ENCODE measurements at places on chromosomes 1 and 21. TPM values are rescaled to one million over a fixed set of nuclear protein-coding genes. Genes with fewer than 3 reads are reported as not detected.

SELENOF gene
- 299 TPM for polyA plus RNA-seq

OR2L2 gene
- polyA plus RNA-seq, result 0.13 TPM

FCRLB gene
- polyA plus RNA-seq, result 4.4 TPM

TFF2 gene
- not detected for polyA plus RNA-seq

XCL1 gene
- not detected for polyA plus RNA-seq

ZYG11A gene
- 0.32 TPM for polyA plus RNA-seq

FNDC7 gene
- 0.03 TPM for polyA plus RNA-seq

CCDC17 gene
- 1.3 TPM for polyA plus RNA-seq

DRAXIN gene
- polyA plus RNA-seq, result 1.1 TPM

NCAM2 gene
- polyA plus RNA-seq, result 9.9 TPM

SYTL1 gene
- polyA plus RNA-seq, result 7.6 TPM

TMCO4 gene
- polyA plus RNA-seq, result 19.4 TPM

ITPKB gene
- polyA plus RNA-seq, result 21.1 TPM

EFHD2 gene
- polyA plus RNA-seq, result 9.2 TPM

DNA sequence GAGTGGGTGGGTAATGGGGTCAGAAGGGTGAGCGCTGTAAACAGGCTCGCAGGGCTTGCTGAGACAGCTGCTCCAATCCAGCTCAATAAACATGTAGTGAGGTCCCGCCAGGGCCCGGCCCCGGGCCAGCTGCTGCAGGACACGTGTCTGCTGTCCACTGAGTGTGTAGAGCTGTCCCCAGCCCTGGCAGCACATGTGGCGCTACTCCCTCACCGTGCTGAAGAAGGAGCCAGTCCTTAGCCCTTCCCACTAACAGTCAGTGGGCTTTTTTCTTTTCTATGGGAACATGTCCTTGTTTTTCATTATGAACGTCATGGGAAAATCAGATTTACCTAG lies 78.9 kb upstream of the C1orf174 start:
- DNase-seq, result no peak

- no peak for DNase-seq
Measured at GRCh38 chr1:94856004-94856403, 35.8 kb downstream of the SLC44A3 start.

DNA sequence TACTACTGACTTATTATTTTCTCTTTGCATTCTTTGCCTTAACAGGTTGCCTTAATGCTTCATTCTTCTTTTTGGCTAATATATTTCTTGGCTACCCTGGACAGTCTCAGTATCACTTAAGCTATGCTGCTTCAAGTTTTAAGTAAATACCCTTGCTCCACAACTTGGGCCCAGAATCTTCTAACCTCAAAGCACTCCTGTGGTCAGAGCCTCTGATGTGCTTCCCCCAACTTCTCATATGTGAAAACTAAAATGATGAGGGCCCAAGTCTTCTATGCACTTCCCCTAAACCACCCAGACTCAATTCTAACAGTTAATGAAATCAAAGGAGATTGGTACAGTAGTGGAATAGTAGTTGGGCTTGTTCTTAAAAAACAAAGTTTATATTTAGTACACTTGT lies 314.1 kb downstream of the PLPP3 start:
- DNase-seq, result no peak

- no peak for DNase-seq
Measured at GRCh38 chr1:245687152-245687635, 532.4 kb downstream of the KIF26B start.

- DNase-seq, result no peak
Measured at GRCh38 chr1:89608319-89608983, 24.5 kb upstream of the LRRC8C start.

DNA sequence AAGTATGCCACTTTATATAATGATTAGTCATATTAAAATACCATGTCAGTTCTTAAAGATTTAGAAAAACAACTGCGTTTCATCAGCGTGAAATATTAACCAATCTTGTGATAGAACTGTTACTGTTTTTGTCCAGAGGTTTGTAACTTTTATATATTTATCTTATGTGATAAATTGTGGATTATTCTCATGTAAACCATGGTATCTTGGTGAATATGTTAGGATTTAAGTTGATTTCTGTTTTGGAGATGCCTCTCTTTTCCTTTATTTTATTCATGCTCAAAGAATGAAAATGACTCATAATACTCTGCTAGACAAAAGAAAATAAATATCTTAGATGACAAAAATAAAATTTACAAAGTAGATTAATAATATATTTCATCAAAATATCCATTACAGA lies 88.4 kb downstream of the ADGRL4 start:
- DNase-seq, result no peak

GRCh38 chr1:29878501-29878900 lies 642.2 kb downstream of the PTPRU start:
- no peak for DNase-seq

- no peak for DNase-seq
Measured at GRCh38 chr1:36269408-36269838, 36.7 kb upstream of the SH3D21 start.

- no peak for DNase-seq
Measured at GRCh38 chr1:31653717-31654473, 9.2 kb upstream of the PEF1 start.

- DNase-seq, result peak; percentile 51
Measured at GRCh38 chr1:205632669-205633169, 908 bp upstream of the ELK4 start.

DNA sequence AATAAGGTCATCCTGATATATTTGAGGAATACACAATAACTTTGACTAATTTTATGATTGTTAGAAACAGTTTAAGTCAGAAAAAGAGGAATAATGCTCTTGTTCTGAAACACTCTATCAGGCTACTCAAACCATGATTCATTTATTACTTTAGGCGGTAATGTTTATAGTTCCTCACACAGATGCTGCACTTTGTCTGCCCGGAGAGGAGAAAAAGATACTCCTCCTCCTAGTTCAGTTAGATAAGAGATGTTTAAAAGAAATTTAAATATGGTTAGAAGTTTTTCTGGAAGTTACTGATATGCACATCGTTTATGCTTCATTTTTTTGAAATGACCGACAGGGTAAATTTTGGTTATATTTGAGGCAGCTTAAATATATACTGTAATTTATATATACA lies 103.0 kb downstream of the ZMYM4 start:
- no peak for DNase-seq

GRCh38 chr1:156908955-156909354 lies 11.5 kb upstream of the LRRC71 start:
- no peak for DNase-seq

GRCh38 chr1:47849591-47850261 lies 147.5 kb downstream of the TRABD2B start:
- DNase-seq, result no peak

DNA sequence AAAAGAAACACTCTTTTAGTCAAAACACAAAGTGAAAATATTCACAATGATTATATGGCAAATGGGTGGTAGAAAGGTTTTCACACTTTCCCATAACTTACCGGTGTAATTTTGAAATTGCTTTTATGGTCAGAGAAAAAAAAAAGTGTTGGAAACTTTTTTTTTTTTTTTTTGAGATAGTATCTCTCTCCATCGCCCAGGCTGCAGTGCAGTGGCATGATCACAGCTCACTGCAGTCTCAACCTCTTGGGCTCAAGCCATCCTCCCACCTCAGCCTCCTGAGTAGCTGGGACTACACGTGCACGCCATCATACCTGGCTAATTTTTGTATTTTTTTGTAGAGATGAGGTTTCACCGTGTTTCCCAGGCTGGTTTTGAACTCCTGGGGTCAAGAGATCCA lies 3.3 kb downstream of the IFNGR2 start:
- DNase-seq, result no peak

- DNase-seq, result no peak
Measured at GRCh38 chr1:226098870-226099835, 36.6 kb downstream of the H3-3A start.

- no peak for DNase-seq
Measured at GRCh38 chr1:36023098-36023769, 60.7 kb upstream of the TEKT2 start.

GRCh38 chr1:165452336-165453130 lies 7.6 kb upstream of the RXRG start:
- DNase-seq, result no peak
